ENCODE measurements at places on chromosomes 5 and 9.

GRCh38 chr9:69443178-69443577 is 118.2 kb downstream of the ENTREP1 start:
- no peak for DNase-seq

DNA sequence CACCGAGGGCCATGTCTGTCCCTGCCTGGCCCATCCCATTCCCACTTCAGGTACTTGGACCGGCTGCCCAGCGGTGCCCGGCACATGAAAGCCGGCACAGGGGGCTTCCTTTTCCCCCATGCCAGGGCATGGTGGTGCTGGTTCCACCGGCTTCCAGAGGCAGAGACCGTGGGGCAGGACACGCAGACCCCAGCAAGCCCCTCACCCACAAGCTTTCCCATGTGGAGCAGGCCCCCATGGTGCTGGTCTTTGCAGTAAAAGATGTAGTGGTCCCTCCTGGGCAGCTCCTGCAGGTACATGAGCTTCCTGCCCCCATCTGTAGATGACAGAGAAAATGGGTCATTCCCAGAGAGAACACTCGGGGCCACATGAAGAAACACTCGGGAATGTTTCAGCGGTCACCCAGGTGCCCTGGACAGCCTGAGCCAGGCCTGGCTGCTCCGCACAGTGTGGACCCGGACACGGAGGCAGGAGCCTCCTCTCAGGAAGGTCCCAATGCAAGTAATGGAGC is 2.0 kb downstream of the OBP2B start:
- DNase-seq: no peak

- no peak for DNase-seq
Measured at GRCh38 chr9:35488021-35488420, 1.9 kb upstream of the RUSC2 start.

- no peak for DNase-seq
Measured at GRCh38 chr9:6632516-6633183, 12.9 kb downstream of the GLDC start.

GRCh38 chr9:13645557-13645956 is 366.1 kb upstream of the MPDZ start:
- no peak for DNase-seq

GRCh38 chr9:3262826-3263529 is 262.8 kb downstream of the RFX3 start:
- DNase-seq: no peak

DNA sequence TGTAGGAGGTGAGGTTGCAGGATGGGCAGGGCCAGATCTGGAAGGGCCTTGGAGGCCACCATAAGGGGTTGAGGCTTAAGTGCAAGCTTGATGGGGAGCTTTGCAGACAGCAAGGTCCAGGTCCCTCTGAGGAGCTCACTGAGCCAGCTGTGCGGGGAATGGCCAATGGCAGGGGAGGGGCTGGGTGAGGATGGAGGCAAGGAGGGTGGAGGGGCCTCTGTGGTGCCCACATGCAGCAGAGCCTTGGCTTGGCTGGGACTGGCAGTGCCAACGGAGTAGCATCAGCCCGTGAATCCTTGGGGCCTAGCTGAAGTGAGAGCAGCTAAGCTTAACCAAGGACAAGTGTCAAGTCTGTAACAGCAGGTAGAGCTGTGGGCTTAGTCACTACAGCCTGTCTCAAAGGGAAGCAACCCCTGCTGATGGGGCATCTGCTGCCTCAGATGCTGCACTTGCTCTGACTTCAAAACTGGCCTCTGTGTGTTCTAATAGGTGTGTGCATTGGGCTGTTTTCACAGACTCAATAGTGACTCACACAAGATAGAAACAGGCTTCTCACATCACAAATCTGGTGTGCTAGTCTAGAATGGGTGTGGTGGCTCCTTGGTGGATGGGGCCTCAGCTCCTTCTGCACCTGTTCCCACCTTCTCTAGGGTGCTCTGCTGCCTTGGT is 16.3 kb downstream of the GALNT12 start:
- no peak for DNase-seq

- DNase-seq: no peak
Measured at GRCh38 chr5:170640731-170641588, 137.1 kb downstream of the KCNIP1 start.

- DNase-seq: no peak
Measured at GRCh38 chr9:27194401-27195091, 85.5 kb downstream of the TEK start.

DNA sequence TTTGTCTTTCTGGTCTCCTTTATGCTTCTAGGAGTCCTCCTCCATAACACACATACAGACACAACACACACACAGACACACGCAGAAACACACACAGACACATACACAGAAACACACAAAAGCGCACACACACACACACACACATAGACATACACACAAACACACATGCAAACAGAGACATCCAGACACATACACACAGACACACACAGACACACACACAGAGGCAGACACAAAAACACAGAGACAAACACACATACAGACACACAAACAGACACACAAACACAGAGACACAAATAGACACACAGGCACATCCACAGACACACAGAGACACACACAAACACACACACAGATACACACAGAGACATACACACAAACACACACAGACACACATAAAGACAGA is 220.2 kb downstream of the IRX2 start:
- DNase-seq: no peak

- DNase-seq: no peak
Measured at GRCh38 chr9:135821116-135821515, 86.2 kb downstream of the CAMSAP1 start.

GRCh38 chr9:92970467-92970923 is 23.2 kb downstream of the FGD3 start:
- DNase-seq: no peak

GRCh38 chr9:129677456-129677855 is 12.0 kb downstream of the PRRX2 start:
- no peak for DNase-seq

DNA sequence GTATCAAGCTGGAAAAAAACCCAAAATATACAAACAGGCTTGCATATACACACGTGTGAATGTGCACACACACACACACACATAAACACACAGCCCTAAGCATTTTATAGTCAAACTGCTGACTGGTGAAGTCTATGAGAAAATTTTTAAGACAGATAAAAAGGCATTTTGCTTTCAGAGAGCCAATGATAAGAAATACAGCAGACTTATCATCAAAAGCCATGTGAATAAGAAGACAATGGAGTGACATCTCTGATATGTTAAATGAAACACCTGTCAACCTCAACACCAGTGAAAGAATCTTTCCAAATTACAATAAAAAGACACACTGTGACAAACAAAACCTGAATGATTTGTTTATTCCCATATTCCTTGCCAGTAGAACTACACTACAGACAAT is 233.3 kb downstream of the CDH9 start:
- DNase-seq: no peak

DNA sequence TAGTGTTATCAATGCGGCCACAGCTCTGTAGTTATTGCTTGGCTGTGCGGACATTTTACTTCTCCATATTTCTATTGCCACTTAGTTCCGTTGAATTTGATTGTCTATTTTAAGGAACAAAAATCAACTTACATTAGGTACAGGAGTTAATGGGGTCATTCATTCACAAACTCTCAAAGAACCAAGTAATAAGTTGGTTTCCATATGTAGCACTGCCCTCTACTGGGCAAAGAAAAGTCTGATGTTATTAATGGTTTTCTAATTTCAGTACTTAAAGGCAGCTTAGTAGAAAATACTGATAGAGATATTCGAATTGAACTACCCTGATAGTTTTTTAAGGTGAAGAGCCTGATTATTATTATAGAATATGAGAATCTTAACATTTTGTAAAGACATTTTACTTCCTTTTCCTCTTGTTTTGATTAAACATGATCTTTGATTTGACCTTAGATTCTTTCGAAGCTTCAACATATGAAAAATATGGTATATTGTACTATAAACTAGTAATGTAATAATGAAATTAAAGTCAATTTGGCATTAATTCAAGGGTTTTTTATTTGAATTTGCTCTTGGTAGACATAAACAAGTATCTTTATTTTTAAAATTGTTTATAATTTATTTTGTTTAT is 119.5 kb upstream of the CTNND2 start:
- DNase-seq: no peak

DNA sequence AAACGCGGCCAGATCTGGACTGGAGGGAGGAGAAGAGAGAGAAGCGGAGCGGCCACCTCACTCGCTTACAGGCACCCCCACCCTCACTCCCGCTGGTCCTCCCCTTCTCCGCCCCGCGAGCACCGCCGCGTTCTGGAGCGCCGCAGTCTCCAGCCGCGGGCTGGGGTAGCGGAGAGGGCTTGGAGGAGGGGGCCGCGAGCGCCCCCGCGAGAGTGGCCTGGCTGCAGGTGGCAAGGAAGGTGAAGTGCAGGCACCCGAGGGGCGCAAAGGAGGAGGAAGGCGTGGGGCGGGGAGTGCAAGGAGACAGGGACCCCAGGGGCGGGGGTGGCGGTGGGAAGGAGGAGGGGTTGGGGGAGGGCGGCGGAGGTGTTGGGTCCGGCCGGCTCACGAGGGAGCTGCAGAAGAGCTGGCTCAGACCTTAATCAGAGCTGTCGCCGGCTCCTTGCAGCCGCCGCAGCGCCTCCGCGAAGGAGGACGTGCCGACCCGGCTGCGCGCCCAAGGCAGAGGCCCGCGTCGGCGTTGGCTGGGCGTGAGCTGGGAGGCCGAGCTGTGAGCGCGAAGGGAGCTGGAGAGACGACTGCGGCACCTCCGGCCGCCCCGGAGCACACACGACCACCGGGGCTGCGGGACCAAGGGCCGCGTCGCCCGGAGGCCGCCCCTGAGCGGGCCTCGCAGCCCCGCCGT is at the start of gene DMRT3:
TSS of gene DMRT3 (plus strand) at position 398 of the 685 bp plus-strand sequence. CDS start 347 bp downstream, outside the sequence.
- no peak for DNase-seq

GRCh38 chr5:74413403-74414048 is 227.0 kb downstream of the ENC1 start:
- DNase-seq: no peak

- no peak for DNase-seq
Measured at GRCh38 chr5:6432206-6432605, 16.5 kb upstream of the UBE2QL1 start.

DNA sequence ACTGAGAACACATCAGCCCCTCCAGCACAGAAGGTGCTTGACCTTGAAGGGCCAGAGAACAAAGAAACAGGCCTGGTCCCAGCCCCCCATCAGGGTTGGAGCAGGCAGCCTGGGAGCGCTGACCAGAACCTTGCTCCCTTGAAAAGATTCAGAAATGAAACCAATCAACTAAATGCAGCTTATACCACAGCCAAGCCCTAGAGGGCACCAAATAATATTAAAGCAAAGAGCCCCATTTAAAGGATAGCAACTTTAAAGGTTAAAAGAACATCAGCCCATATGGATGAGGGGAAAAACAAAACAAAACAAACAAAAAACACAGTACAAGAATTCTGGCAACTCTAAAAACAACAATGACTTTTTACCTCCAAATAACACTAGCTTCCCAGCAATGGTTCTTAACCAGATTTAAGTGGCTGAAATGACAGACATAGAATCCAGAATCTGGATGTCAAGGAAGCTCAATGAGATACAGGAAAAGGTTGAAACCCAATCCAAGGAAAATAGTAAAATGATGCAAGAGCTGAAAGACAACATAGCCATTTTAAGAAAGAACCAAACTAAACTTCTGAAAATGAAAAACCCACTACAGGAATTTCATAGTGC is 471.9 kb downstream of the MTRR start:
- DNase-seq: no peak

DNA sequence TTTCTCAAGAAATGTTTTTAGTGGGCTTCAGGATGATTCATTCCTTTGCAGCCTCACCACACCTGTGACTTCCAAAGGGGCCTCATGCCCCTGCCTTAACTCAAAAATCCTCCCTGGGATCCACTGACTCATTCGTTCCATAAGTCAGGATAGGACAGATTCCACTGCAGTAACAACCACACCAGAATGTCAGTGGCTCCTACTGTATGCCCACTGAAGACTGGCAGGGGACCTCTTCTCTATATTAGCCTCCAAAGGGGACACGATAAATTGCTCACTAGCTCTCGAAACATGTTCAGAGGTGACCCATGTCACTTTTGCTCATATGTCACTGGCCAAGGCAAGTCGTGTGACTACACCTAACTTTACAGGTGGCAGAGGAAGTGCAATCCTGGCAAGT is 25.7 kb upstream of the LHX2 start:
- DNase-seq: no peak

GRCh38 chr9:6268826-6269397 is 53.3 kb downstream of the IL33 start:
- DNase-seq: no peak

GRCh38 chr5:157744051-157745011 is 819 bp downstream of the LSM11 start:
- no peak for DNase-seq

DNA sequence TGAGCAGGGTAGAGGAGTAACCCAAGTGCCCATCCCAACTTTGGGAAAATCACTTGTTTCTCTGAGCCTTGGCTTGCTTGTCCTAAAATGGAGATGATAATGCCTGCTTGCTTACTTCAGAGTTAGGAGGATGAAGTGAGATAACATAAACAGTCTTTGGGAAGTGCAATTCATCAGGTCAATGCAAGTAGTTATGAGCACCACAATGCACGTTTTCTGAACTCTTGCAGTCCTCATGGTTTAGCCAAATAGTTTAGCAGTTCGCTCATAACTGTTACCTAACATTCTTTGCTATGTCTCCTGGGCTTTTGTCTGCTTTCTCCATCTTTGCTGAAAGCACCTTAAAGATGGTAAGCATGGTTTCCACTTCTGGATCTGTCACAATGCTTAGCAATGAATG is 270.0 kb downstream of the ADAMTSL1 start:
- DNase-seq: no peak

DNA sequence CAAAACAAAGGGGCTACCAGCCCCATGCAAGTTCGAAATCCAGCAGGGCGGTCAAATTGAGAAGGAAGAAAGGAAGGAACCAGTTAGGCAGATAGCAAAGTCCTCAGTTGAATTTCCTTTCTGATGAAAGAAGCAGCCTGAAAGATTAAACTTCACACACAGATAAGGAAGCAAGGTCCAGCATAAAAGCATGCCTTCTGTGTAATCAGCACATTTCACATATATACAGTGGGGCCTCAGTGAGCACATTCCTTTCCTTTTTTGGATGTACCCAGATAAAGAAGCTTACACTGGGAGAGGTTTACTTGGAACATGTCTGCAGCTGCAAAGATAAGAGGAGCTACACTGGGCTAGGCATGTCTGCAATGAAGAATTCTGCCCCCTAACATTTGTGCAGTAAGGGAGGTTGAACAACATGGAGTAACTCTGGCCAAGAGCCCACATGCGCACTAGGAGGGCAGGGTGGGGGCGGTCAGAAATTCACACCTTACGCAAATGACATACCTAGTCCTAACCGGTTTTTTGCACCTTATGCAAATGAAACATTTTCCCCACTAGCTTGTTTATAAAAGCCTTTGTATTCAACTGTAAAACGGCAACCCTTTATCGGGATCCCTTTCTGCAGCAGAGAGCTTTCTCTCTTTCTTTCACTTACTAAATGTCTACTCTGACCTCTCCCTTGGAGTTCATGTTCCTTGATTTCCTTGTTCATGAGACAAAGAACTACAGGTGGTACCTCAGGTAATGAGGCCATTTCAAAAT is 149.7 kb upstream of the FBXL17 start:
- DNase-seq: no peak

- DNase-seq: no peak
Measured at GRCh38 chr5:10295619-10296326, 11.9 kb downstream of the CMBL start.

- no peak for DNase-seq
Measured at GRCh38 chr5:112689155-112689909, 48.4 kb upstream of the APC start.

All from activated effector memory CD4-positive, alpha-beta T cell treated with Interleukin-2 at 50 U/mL for 16 hours (primary cell).